ENCODE measurements at places on chromosomes 7 and 10.

- DNase-seq, result no peak
Measured at GRCh38 chr10:132905661-132906060, 36.7 kb downstream of the CFAP46 start.

DNA sequence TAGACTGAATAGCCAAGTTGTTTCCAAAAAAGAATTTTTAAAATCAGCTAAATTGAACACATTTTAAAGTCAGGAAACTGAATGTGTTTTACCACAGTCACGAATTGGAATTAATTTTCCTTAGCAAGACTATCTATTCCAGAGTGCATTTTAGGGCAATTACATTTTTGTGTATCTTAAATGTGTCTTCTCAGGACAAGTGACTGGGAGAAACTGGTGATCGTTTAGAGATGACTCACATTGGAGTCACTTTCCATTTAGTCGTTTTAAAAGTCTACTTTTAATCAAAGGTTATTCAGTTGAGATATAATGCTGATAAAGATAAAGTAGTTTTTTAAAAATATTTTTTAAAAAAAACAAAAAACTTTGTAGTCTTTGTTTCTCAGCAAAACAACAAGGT is 191.7 kb upstream of the SLC26A5 start:
- no peak for DNase-seq

GRCh38 chr7:149072438-149072775 is 18.1 kb downstream of the ZNF786 start:
- no peak for DNase-seq

- DNase-seq, result no peak
Measured at GRCh38 chr7:117907049-117907640, 33.9 kb upstream of the CTTNBP2 start.

DNA sequence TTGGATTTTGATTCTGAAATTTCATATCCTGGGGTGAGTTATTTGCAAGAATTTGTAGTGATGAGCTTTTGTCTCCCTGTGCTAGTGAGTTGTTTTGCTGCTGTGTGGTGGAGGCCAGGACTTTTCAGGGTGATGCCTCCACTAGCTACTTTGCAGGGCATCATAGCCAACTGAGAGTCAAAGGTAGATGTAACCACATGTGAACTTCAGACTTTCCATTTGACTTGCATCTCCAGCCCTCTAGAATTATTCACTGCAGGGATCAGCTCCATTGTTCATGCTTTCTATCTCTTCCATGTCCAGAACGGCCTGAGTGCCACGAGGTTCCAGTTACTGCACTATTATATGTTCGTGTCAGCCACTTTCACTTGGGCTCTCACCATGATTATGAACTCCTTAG is 534.3 kb downstream of the GRM8 start:
- DNase-seq, result no peak

- DNase-seq, result no peak
Measured at GRCh38 chr7:45461026-45461425, 113.1 kb upstream of the ADCY1 start.

GRCh38 chr10:20970044-20970443 is 72.9 kb upstream of the NEBL start:
- no peak for DNase-seq

DNA sequence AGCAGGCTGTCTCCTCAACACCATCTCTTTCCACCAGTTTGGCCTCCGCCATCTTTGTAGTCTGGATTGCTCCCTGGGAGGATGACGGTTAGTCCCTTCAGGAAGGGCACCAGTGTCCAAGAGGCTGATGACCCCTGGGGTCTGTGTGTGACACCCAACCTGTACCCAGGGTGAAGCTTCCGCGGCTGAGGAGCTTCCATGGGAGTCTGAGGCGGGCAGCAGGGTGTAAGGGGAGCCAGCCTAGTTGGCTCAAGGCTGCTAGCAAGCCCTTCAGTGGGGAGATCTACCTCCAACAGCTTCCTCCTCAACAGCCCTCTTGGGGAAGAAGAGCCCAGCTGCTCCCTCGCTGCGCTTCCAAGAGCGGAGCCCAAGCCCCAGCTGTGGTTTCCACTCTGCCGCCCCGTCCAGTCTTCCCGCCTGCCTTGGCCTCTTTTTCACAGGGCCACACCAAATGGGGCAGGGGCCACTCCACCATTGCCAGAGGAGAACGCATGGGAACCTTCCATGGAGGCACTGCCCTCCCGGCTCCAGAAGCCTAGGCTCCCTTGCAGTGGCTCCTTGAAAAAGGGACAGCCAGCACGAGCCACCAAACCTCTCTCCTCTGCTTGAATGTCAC is 57.4 kb downstream of the TMEM209 start:
- no peak for DNase-seq

DNA sequence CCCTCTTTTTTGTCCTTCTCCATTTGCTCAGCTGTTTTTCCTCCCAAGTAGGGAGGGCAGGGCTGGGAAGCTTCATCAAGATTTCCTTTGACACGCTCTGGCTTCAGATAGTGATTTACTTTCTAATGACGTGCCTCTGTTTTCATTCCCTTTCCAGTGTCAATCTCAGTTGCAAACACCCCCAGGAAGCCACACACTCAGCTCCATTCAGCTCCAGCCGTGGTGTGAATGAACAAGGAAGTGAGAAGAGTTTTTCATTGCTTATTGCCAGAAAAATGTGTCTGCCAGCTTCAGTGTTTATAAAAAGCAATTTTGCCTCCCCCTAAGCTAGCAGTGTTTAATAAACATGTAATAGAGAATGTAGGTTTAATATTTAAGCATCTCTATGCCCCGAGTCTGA is 108.7 kb upstream of the DPP6 start:
- DNase-seq, result no peak

DNA sequence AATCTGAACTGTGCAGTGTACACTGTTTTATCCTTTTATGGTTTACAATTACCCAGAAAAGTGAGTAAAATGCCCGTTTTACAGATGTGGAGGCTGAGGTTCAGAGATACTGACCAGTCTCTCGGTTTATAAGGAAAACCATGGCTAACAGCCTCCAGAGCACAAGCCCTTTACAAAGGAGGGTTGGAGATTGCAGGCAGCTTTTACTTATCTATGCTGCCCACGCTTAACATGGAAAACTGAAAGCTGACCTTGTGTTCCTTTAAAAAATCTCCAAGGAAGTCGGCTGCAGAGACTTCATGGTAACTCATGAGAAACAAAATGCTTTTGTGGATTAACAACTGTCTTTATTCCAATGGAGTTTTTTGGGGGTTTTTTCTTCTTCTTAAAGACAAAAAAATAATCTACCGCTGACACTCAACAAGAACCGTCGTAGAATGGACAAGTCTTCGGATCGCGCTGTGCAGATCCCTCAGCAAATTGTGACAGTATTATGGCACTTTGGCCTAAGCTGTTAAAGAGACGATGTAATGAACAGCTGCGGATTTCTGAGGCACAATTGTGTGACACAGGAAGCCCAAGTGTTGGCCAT is 654 bp upstream of the SLF2 start:
- no peak for DNase-seq

DNA sequence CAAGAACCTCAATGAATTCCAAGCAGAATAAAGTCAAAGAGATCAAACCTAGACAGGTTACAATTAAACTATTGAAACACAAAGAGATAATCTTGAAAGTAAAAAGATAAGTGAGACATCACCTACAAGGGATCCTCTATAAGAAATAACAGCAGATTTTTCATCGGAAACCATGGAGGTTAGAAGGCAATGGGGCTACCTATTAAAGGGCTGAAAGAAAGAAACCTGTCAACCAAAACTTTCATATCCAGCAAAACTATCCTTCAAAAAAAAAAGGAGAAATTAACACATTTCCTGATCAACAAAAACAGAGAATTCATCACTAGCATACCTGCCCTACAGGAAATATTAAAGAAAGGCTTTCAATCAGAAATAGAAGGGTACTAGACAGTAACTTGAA is 244.9 kb downstream of the ARHGAP12 start:
- DNase-seq, result no peak

DNA sequence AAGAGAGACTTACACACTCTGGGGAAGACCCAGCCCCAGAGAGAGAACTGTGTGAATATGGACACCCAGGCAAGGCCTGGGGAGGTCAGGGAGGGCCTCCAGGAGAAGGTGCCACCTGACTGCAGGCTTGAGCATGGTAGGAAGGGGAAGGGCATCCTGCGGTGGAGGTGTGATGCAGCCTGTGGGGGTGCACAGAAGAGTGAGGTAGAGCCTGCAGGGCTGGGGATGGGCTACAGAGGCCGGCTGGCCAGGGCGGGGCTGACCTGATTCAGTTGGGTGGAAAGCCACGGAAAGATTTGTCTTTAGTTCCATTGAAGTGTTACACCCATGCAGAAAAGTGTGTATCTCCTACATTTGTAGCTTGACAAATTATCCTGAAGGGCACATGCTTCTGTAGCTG is 47.6 kb downstream of the ZMIZ1 start:
- no peak for DNase-seq

DNA sequence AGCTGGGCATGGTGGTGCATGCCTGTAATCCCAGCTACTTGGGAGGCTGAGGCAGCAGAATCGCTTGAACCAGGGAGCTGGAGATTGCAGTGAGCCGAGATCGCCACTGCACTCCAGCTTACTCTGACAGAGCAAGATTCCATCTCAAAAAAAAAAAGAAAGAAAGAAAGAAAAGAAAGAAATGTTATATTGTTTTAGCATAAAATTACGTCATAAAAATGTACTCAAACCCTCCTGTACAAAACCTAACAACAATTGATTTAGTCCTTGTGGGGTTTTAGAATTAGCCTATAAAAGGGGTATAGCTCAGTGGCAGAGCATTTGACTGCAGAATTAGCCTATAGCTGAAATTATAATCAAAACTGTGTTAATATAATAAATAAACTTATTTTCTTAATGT is 27.9 kb downstream of the PIK3AP1 start:
- DNase-seq, result no peak

DNA sequence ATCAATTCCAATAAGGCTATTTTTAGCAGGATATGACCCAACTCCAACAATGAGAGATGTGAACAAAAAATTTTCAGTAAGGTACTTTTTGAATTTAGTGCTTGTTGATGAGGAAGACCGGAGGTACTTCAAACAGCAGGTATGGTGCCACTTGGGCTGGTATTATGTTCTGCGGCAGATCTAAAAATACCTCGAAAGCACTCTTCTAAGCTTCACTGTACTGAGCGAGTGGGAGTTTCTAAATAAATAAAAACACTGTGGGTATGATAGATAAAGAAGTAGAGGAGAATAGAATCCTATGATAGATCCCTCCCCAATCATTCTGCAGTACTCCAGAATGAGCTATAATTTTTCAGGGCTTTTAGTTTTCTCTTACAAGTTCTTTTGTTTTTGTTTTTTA is 11.5 kb upstream of the SUPV3L1 start:
- no peak for DNase-seq

- DNase-seq, result no peak
Measured at GRCh38 chr10:99080275-99080945, 155.2 kb downstream of the HPSE2 start.

GRCh38 chr7:157397731-157398691 is 61.2 kb downstream of the DNAJB6 start:
- DNase-seq, result no peak

DNA sequence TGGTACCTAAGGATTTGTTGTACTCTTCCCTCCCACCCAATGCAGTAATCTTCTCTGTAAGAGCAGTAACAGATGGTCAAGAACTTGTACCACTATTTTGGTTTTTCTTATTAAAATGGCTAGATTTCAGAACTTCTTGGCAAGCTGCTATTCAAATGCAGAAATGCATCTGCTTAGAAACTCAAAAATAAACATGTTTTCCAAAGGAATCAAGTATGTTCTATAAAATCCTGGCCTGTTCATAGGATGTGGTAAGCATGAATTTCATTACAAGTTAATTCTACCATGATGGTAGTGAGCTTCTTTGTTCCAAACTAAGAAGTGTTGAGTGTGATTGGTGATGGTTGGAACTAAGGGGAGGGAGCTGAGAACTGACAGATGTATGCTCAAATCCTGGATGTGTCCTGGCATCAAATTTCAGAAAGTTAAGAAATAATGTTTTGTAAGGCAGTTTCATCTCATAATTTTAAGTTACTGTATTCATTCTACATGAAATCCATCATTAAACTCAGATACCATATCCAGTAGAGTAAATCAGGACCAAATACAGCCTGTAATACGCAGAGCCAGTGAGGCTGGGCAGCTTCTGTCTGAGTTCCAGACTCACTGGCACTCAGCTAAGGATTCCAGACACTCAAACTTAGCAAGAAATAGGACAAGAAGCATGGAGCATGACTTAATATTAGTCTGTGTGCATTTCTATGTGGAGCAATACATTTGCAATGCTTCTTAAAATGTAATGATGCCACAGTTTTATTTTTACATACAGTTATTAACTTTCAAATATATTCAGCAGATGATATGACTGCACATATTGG is 119.6 kb downstream of the TES start:
- DNase-seq, result no peak

DNA sequence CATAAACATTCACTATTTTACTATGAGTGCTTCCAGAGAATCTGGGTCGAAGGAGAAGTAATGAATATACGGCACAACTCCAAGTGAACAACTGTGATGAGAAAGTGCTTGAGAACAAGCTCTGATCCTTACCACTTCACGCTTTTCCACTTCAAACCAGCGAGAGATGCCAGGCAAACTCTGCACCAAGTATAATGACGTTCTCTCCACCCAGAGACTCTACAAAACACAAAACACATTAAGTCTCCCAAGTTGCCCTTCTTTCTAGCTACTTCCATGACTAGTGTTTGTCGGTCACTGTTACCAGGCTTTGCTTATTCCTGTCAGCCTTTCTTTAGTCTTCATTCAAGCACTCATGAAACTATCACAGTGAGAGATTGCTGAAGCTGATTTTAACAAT is 193.1 kb upstream of the IMMP2L start:
- no peak for DNase-seq

All from central memory CD8-positive, alpha-beta T cell (primary cell).